ENCODE measurements at places on chromosomes 4 and X. TPM values are rescaled to one million over a fixed set of nuclear protein-coding genes. Genes with fewer than 3 reads are reported as not detected.

DNA sequence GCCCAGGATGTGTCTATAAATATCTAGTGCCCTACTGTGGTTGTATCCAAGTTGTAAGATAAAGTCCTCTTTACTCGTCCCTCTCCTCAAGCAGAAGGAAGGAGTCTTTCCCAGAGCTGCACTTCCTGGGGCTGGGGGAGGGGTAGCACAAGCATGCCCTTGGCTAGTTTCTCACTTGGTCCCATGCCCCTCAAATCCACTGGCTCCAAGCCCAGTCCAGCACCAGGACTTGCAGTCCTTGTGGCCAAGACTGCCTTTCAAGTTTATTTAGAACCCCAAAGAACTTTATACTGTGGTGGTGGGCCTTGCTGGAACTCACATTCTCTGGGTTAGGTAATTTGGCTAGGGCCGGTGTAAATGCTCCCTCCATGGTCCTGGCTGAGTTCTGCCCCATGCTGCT is 43.2 kb upstream of the SLC10A4 start:
- no peak for DNase-seq

DNA sequence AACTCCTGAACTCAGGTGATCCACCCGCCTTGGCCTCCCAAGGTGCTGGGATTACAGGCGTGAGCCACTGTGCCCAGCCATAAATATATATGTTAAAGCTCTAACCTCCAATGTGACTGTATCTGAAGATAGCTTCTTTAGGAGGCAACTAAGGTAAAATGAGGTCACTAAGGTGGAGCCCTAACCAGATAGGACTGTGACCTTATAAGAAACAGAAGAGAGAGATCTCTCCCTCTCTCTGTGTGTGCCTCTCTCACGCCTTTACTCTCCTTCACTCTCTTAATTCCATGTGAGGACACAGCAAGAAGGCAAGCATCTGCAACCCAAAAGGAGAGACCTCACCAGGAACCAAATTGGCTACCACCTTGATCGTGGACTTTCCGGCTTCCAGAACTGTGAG is 926 bp upstream of the MAGIX start:
- DNase-seq: no peak

GRCh38 chr4:112377171-112377570 is 80.0 kb downstream of the ALPK1 start:
- no peak for DNase-seq

DNA sequence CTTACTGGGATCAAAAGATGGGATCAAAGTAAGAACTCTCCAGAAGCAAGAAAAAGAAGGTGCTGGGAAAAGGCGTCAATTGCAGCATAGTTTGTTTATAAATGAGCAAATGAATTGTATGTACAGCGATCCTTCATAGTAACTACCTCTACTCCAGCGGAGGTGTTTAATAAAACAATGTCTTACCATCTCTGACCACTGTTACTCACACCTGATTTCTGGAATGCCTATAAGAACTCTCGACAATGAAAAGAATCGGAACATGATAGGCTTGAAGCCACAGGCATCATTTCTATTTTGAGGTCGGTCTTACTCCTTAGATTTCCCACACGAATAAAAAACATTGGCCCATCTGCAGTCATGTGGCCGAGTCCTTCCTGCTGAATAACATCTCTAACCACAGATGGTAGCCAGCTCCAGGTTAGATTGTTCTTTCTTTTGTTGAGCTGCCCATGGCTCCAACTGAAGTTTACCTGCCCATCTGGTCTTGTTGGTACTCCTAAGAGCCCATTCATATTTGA is 67.6 kb downstream of the CLDN34 start:
- DNase-seq: no peak

DNA sequence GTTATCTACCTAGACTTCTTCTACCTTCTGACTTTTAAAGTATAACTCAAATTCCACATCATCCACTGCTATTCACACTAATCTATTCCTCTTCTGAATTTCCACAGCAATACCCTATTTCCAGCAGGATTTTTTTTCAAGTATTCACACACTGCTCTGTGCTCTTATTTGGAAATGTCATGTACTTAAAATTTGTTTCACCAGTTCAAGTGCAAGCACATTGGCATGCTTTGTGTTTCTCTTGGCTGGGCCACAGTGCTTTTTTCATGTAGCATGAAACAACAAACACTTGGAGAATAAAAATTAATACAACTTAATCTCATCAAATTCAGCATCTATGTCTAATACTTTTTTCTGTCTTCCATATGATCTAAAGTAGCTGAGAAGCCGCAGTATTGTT is 161.8 kb upstream of the PCDH18 start:
- DNase-seq: no peak

DNA sequence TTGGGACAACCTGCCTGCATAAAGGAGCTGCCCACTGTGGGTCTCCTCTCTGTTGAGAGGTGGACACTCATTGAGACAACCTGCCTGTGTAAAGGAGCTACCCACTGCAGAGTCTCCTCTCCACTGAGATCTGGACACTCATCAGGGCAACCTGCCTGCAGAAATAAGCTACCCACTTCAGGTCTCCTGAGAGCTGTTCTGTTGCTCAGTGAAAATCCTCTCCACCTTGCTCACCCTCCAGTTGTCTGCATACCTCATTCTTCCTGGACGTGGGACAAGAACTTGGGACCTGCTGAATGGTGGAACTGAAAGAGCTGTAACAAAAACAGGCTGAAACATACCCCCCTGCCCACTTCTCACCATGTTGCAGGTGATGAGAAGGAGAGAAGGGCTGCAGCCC is 59.9 kb upstream of the CDKN2AIP start:
- no peak for DNase-seq

DNA sequence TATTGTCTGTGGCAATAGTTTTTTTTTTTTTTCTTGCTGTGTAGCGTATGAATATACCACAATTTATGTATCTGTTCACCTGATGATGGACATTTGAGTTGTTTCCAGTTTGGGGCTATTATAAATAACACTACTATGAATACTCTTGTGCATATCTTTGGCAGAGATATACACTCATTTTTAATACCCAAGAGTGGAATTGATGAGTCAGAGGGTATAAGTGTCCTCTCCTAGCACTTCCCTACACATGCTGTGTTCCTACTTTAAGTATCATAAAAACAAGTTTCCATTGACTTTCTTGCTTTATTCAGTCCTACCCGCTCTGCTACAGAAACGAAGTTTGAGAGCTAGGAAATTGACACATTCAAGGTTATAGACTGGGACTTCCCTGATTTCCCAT is 39.8 kb downstream of the XIAP start:
- DNase-seq: peak; percentile 23

- peak; percentile 53 for DNase-seq
Observed at GRCh38 chrX:134622813-134623185, 35.5 kb downstream of the PLAC1 start.

DNA sequence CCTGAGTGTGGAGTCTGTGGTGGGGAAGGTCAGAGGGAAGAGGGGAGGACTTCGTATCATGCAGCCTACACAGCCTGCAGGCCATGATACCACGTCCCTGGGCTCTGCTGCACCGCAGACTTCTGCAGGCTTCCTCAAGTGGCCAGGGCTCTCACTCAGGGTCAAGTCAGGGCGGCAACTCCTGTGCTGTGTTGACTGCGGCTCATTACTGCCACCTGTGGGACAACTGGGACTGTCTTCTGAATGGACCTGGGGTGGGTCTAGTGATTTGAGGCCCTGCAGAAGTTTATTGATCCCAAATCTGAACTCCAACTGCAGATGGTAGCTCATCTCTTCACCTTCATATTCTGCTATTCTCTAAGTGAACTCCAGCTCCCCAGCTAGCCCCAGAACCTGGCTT is 167.1 kb downstream of the NSUN7 start:
- DNase-seq: no peak

- no peak for DNase-seq
Observed at GRCh38 chr4:144962300-144962699, 135.7 kb downstream of the ANAPC10 start.

DNA sequence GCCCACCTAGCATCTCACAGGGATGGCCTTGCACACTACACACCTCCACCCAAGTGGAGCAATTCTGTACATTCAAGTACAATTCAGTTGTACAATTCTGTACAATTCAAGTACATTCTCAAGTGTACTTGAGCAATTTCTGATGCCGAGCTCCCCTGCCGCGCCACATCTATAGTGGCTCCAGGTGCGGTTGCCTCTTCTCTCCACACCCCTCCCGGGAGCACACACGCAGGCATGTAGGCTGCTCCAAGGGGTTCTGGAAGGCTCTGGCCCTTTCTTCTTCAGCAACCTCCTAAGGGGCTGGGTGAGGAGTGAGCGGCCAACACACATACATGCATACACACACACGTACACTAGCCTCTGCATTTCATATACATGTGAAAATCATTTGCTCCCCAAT is 18.9 kb upstream of the DUSP9 start:
- DNase-seq: no peak

DNA sequence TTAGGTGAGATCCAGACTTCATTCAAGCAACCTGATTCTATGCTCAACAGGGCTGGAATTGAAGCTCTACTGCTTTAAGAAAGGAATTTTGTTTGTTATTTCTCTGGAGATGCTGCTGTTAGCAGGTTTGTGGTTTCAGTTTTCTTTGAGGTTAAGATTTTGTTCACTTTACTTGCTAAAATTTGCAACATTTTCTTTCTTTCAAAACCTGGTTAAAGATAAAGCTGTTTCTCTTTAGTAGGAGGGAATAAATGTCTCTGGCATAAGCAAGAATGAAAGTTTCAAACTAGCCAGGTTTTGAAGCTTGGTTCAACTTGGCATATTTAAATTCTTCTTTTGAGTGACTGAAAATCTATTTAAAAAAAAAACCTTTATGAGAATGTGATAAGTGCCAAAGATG is 660.6 kb upstream of the NR3C2 start:
- DNase-seq: no peak

DNA sequence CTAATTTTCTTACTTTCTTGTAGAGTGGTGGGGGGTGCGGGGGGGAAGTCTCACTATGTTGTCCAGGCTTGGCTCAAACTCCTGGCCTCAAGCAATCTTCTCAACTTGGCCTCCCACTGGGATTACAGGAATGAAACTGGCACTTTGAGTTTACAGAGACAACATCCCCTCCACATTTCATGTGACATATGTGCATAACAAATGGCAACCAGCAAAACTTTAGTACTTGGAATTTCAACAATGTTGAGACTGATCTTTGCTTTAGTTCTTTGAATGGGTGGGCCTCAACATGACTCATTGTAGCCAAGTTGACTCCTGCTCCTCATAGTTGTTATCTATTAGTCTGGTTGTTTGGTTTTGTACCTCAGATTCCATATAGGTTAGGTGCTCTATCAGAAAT is 11.4 kb upstream of the FMR1 start:
- DNase-seq: no peak

DNA sequence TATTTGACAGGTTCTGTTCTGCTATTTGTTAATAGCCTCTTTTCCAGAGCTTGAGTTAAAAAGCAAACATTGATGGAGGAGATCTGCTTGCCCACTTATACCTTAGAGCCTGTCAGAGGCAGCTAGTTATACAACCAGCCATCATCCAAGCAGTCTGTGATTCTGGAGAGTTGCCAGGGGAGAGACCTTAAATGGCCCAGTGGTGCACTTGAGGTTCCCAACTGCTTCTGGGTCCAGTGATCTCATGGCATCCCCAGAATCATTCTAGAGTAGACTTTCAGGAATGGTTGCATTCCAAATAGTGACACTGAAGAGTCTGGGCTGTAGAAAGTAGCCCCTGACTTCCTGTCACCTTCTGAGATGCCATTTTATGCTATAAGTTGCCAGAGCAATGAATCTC is 160.7 kb downstream of the FHIP1A start:
- no peak for DNase-seq

DNA sequence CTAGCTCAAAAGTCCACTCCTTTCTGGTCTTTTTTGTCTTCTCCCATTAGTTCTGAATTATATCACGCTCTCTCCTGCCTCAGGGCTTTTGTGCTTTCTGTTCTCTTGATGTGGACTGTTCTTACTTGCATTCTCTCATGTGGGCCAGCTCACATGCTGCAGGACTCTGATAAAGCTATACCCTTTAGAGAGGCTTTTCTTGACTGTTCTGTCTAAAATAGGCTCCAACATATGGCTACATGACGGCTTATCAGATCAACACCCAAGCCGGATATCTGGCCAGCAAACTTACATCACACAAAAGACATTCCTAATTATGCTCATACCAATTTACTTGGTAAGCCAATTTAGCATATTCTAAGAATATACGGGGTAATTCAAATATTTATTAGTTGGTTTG is 1494.5 kb downstream of the TECRL start:
- DNase-seq: no peak

- no peak for DNase-seq
Observed at GRCh38 chrX:120366794-120367193, 4.9 kb downstream of the ATP1B4 start.

DNA sequence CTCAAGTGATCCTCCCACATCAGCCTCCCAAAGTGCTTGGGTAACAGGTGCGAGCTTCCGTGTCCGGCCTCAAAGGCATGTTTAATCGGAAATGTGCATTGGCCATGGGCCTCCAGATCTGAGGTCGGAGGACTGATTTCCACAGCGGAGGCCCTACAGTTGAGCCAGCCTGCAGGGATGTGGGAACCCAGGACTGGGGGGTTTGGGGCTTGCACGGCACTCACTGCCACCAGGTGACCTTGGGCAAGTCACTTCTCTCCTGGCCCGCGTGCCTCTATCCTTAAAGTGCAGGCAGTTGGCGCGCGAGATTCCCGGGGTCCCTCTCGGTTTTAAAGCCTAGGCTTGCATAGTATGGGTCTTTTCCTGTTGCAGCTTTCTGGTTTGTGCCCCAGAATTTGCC is 18.3 kb upstream of the WFS1 start:
- DNase-seq: no peak

GRCh38 chrX:138847930-138848329 is 136.4 kb upstream of the FGF13 start:
- DNase-seq: peak; percentile 32

DNA sequence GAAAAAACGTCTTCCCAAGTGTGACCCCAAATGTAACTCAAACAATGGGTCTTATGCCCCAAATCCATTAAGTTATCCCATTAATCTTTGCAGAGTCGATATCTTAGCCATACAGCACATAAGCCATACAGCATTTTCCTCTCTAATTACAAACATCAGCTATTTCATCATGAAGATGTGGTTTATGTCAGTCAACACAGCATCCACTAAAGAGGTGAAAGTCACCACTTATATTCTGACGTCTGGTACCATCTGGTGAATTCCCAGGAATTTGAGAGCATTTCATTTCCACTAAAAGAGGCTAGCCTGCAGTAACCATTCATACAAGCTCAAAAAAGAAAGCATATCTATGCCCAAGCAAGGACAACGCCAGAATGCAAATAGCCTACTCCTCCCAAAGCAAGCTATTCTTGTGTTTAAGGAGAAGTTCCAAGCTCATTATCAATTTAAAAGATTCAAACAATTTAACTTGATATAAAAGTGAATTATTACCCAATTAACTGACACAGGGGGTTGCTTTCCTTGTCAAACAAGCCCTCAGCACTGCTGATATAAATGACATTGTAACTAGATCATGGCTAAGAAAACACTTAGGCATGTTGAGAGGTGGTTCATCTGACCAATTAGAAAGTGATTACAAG is 203.3 kb downstream of the ANTXR2 start:
- DNase-seq: no peak

Gene LDB2
- not detected for total RNA-seq

Gene TRAM1L1
- total RNA-seq: 0.26 TPM

Gene MAGEC2
- total RNA-seq: not detected

Gene CCSER1
- 10.9 TPM for total RNA-seq

Gene FGF5
- total RNA-seq: 0.51 TPM

Gene SH3D19
- total RNA-seq: 13.2 TPM

Gene NUP62CL
- 3.9 TPM for total RNA-seq

Measured in bronchial epithelial cell (primary cell).